Non-pigmented ciliary epithelial cell (primary cell): ENCODE measurements at places on chromosomes 2 and 18.

- DNase-seq: no peak
These were observed 63.5 kb downstream of the CNTNAP5 start for GRCh38 chr2:124088616-124089015.

- DNase-seq: no peak
These were observed 709.8 kb upstream of the FANCL start for GRCh38 chr2:58950795-58951462.

DNA sequence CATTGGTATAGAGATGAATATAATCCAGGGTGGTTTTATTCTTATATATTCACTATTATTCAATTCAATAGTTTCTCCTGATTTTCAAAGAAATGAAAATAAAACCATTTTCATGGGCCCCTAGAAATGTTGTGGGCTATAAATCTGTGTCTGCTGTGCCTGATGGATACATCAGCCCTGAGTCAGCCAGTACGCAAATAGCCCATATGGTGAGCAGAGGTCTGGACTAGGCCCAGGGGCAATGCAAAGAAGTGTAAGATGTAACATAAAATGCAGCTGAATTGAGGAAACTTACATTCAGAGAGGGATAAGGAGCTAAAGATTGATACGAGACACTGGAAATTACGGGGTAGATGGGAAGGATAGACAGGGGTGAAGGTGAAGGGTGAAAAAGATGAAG, 122.5 kb downstream of the MAIP1 start:
- DNase-seq: peak; percentile 24

DNA sequence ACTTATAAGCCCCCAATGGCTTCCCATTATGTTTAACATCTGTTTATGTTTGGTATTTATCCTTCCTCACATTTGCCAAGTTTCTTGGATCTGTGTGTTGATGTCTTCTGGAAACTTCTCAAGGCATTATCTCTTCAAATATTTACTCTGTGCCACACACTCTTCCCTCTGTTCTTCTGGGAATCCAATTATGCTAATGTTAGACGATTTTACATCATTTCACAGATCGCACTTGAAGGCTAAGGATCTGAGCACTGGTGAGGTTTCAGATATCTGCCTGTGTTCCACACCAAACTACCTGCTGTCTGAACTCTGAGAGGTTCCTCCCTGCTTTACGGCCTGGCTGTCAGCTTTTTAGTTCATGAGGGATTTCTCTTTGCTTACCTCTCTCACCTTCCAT, 10.1 kb downstream of the AOX1 start:
- no peak for DNase-seq

- no peak for DNase-seq
These were observed 32.0 kb downstream of the MARCHF4 start for GRCh38 chr2:216340280-216340631.

DNA sequence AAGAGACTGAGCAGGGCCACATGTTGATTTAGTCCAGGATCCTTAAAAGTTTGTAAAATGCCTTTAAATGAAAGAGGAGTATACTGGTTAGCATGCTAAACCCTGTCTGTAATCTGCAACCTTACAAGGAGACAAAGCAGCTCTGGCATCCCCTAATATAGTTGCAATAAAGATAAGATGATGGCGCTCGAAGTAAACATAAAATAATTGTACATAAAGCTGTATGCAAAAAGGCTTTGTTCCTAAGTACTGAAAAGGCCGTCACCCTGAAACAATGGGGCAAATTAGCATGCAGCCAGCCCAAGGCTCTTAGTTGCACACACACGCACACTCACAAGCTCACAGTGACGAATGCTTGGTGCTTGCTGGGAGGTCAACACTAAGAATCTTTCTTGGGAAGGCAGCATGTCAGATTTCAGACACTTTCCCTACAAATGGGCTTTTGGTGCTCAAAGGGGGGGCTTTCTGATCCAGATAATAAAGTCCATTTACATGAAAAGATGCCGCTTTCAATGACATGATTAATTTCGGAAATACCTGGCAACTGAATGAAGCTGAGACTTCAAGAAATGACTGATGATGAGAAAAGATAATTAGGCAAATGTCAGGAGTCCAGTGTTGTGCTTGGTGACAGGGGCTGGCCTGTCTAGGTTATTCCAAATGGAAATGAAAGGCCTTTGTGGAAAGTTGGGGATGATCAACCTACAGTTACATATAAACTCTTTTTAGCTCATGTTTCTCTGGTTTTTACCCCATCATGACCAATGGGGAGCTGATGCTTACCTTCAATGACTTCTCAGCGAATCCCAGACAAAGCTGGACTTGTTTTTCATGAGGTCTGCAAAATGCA, 370.3 kb downstream of the MEIS1 start:
- DNase-seq: no peak

DNA sequence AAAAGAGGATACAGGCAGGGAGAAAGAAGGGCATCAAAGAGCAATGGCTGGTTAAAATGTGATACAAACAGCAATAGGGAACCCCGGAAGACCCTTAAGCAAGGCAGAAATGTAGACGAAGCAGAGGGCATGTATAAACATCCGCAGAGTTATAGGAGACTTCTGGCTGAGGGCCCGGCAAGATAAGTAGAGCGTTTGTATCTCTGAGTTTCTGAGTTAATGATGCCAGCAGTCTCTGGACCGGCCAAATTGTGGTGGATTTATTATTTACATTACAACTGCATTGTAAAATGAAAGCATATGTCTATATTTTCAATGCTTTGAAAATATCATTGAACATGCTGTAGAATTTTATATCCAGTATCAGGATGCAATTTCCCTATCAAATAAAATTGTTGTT, 148.0 kb upstream of the KCTD1 start:
- DNase-seq: no peak

- DNase-seq: no peak
These were observed 9.5 kb downstream of the CHPF start for GRCh38 chr2:219533930-219534661.

DNA sequence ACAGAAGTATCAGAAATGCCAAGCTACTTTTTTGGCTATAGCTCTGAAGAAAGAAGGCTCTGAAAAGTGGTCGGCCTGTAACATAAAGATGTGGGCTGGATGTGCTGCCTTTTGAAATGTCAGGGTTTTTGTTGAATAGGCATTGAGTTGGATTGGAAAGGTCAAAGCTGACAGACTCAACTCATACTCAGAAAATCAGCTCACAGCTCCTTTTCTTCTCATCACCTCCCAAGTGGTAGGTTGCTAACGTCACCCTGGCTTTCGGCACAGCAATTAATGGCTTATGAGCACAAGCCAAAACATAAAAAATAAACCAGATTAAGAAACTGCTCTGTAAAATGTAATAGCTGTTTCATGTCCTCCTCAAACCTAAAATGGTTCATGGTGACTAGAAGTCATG, 68.3 kb downstream of the KCNF1 start:
- DNase-seq: no peak

DNA sequence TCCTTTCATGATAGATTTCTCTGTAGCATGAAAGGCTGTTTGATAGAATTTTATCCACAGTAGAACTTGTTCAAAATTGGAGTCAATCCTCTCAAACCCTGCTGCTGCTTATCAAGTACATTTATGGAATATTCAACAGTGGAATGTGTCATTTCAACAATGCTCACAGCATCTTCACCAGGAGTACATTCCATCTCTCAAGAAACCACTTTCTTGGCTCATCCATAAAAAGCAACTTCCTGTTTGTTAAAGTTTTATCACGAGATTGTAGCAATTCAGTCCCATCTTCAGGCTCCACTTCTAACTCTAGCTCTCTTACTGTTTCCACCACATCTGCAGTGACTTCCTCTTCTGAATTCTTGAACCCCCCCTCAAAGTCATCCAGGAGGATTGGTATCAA, 29.4 kb downstream of the PDCL3 start:
- no peak for DNase-seq

- DNase-seq: no peak
These were observed 563.1 kb upstream of the FAM98A start for GRCh38 chr2:34162231-34162630.

- DNase-seq: peak; percentile 70
These were observed at the start of gene GATA6 for GRCh38 chr18:22169011-22169888. GATA6 (plus strand) TSS chr18:22169589; CDS start chr18:22171145, 1,556 bp downstream.

GRCh38 chr2:99984799-99985515, 157.4 kb downstream of the AFF3 start:
- no peak for DNase-seq

DNA sequence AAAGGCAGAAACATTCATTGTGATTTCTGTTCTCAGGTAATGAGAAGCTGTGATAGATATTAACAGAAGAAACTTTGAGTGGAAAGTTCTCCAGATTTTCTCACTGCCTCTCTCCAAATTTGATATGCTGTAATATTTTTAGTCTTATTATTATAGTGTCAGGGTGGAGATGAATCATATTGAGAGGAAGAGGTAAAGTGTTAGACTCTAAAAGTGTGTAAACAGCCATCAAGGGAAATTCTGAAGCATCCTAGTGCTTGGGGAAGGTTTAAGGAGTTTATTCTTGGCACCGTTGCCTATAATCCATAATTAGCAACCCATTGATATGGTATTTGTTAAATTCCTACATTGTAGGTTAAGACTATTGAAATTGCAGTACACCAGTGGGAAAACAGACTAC, 104.7 kb upstream of the NABP1 start:
- no peak for DNase-seq

GRCh38 chr2:19484736-19485135, 126.3 kb upstream of the OSR1 start:
- DNase-seq: no peak

- DNase-seq: no peak
These were observed 69.5 kb upstream of the HDAC4 start for GRCh38 chr2:239470151-239470900.

- no peak for DNase-seq
These were observed 49.3 kb downstream of the MMADHC start for GRCh38 chr2:149538138-149538833.

DNA sequence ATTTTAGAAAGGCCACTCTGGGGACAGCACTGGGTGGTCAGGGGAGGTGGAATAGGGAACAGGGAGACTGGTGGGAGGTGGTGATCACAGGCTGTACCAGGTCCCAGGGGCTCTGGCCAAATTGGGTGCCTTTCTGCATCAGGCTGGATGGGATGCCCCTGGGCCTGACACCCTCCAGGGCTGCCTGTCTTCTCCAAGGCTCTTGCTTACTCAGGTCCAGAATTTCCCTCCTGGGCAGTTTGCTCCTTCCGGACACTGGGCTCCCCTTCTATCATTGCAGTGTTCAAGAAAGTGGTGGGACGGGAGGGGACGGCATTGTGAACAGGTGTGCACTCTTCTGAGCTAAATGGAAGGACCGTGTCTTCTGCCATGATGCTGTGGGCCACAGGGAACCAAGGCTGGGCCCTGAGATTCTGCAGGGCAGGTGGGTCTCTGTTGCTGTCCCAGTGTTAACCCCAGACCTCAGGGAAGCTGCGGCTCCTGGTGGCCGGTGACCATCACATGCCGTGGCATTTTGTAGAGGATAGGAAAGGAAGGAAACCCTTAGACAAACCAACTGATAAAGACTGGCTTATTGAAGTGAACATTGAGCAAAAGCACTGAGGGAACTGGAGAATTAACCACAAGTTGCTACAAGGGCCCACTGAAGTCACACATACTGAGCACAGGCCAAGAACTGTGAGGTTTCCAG, 93.7 kb upstream of the HS6ST1 start:
- DNase-seq: no peak

- peak; percentile 87 for DNase-seq
These were observed 637.8 kb upstream of the CHAC2 start for GRCh38 chr2:53129851-53130250.

GRCh38 chr18:42536442-42536841, 579.0 kb downstream of the RIT2 start:
- no peak for DNase-seq

- no peak for DNase-seq
These were observed 161.7 kb upstream of the SIX3 start for GRCh38 chr2:44779793-44780192.

GRCh38 chr18:25223211-25223610, 128.8 kb downstream of the ZNF521 start:
- DNase-seq: no peak

DNA sequence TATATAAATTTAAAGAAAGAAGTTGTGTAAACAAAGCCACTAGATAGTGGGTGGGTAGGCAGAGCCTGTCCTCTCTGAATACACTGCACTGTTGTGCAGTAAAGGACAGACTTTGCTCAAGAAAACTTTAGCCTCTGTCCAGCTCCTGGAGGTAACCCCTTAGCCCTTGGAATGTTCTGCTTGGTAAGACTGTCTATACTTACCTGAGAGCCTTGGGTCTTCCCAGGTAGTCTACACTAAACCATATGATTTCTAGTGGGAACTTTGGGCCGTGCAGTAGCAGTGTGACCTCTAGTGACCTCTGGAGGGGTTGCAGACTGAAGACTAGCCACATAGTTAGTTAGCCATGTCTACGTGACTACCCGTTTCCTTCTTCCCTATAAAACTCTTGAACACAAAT, 678.3 kb upstream of the NRXN1 start:
- DNase-seq: no peak
